T-helper 1 cell (primary cell): ENCODE measurements at places on chromosomes 2 and 18.

DNA sequence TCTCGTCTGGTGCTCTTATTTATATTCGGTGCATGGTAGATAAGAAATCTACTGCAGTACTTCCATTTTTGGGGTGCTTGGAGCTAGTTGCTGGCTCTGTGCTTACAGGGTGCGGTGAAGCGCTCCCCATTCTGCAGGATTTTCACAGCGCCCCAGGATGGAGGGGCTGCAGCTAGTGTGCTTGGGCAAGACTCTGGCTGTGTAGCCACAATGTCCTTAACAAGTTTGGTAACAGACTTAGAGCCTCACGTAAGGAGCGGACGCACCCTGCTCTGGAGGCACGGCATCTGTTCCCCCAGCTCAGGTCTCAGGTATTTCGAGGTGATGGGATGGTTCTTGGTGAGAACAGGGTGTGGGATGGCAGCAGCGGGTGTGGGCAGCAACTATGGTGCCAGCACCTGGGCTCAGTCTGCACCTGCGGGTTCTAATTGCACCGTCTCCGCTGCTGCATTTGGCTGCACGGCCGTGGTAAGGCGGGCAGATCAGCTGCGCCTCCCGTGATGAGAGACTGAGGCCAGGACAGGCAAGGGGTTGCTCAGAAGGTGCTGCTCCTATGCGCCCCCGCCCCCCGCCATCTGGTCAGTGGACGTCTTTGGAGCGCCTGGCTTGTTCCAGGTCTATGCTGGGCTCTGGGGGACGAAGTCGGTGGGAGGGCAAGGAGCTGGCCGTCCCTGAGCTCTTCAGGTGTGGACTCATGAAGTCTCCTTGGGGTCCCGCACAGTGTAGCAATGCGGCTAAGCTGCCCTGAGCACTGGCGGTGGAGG is 20.1 kb upstream of the ALLC start:
- DNase-seq: no peak

- DNase-seq: no peak
Observed at GRCh38 chr18:68472701-68473295, 242.1 kb downstream of the TMX3 start.

DNA sequence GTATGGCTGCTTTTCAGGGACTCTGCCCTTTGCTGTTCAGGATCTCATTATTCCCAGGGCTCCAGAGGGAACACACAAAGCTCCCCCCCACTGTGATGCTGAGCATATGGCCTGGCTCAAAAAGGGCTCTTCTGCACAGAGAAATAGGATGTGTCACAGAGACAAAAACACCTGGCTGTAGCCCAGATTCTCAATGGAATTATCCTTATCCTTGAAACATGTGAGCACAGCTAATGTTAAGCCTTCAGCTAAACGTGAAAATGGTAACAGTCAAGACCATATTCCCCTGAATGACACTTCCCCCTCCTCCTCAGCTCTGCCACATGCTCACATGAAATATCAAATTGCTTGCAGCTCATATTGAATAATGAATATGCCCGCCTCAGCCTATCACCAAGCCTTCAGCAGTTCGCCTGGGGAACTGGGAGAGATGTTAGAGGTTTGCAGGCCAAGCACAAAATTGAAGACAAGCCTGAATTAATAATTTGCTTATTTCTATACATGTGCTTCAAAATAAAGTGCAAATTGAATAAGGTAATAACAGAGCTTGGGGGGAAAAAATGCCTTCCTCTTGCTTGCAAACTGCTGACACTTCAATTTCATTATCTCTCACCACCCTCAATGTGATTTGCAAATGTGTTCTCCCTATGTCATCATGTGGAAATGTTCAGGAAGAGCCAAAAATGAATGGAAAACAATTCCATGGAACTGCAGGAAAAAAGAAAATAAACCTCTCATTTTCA is 181.0 kb upstream of the HNRNPA3 start:
- no peak for DNase-seq

DNA sequence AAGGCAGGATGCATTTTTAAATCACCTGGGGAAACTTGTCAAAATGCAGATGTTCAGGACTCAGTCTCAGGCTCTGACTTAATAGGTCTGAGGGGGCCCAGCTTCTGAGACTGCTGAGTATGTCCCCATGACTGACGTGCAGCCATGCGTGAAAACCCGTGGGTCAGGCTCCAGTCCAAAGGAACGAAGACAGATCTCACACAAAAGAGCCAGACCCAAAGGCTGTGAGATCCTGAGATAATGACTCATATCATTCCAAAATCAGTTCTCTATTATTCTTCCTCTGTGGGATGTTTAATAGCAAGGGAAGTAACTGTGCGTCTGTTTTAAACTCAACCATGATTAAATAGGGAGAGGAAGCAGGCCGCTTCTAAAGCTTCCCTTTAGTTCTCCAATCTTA is 107.4 kb upstream of the ACAA2 start:
- DNase-seq: no peak

- no peak for DNase-seq
Observed at GRCh38 chr2:17878281-17879136, at the start of gene KCNS3. Gene KCNS3 (plus strand): TSS chr2:17878667. CDS start chr2:17931009, 52,342 bp downstream.

- DNase-seq: peak; percentile 95
Observed at GRCh38 chr2:135531231-135532197, at the start of gene R3HDM1. Gene R3HDM1 (plus strand): TSS chr2:135531484. CDS start chr2:135604846, 73,362 bp downstream.

DNA sequence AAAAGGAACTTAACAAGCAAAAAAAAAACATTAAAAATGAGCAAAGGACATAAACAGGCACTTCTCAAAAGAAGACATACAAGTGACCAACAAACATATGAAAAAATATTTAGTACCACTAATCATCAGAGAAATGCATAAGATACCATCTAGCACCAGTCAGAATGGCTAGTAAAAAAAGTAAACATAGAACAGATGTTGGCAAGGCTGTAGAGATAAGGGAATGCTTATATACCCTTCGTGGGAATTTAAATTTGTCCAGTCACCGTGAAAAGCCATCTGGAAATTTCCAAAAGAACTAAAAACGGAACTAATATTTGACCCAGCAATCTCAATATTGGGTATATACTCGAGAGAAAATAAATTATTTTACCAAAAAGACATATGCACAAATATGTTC is 1751.3 kb upstream of the LRRTM1 start:
- no peak for DNase-seq

GRCh38 chr2:216350214-216350791 is 22.0 kb downstream of the MARCHF4 start:
- peak; percentile 11 for DNase-seq

DNA sequence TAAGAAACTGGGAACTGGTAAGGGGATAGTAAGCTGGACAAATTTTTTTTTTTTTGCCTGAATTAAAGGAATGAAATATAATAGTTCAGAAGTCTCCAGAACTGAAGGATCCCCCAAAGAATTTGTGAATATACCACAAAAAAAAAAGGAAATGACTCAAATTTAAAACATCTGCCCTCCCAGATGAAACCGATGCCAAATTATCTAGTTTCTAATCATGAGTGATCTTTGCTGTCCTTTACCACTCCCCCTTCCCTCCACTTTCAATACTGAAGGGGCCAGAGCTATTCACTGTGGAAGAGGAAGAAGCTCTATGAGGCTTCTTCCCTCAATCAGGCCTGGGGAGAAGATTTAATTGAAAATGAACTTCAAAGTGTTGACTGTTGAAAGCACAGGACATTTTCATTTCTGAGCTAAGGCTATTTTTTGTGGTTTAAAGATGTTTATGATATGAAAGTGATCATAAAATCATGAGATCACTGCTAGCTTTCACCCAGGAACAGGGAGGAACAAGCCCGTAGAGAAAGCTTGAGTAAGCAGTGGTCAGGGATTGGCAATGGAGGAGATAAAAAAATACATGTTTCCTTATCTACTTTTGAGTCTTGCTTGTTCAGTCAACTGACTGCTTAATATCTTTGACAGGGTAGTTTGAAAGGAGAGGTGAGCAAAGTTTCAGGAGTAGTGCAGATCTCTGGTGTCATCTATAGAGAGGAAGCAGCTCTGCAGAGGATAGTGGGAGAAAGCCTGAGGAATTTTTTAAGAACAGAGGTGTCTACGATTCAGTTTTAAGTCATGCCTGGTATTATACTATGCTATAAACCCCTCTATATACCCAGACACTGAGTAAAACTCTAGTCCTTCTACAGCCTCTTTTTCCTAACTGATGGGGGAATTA is 409.5 kb upstream of the FIGN start:
- DNase-seq: no peak
